ENCODE measurements at places on chromosomes 5 and 9.

- no peak for DNase-seq
These were observed 141.2 kb upstream of the TBC1D2 start for GRCh38 chr9:98396656-98397055.

DNA sequence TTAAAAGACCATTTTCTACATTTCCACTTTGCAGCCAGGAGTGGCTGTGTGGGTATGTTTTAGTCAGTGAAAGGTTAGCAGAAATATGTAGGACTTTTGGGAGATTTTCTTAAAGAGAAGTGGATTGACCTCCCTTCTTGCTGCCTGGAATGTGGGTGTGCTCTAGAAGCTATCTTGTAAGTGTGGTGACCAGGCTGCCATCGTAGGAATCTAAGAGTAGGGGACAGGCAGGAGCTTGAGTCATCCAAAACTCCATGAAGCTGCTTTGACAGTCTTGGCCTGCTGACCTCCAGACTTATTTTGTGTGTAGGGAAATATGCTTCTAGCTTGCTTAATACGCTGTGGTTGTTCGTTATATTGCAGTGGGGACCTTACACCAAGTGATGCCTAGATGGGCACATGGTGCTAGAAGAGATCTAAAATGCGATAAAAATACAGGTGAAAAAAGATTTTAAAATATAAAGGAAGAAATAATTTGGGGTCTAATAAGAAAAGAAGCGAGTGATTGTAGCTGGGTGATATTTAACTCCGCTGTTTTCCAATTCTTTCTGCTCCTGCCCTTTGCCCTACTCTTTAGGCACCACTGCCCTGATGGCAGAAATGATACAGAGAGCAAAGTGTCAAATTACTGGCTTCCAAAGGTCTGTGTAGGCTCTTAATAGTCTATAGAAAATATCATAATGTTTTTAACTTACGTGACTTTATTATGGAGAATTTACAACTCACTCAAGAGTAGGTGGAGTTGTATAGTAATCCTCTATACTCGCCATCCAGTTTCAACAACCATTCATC, 298.2 kb upstream of the ZNF608 start:
- DNase-seq = no peak

GRCh38 chr5:119453040-119453373, 710 bp downstream of the HSD17B4 start:
- DNase-seq = no peak

- DNase-seq = no peak
These were observed 1223.9 kb downstream of the FOXD4L5 start for GRCh38 chr9:64061013-64061627.

- no peak for DNase-seq
These were observed 829.6 kb upstream of the ZNF608 start for GRCh38 chr5:125575891-125576505.

DNA sequence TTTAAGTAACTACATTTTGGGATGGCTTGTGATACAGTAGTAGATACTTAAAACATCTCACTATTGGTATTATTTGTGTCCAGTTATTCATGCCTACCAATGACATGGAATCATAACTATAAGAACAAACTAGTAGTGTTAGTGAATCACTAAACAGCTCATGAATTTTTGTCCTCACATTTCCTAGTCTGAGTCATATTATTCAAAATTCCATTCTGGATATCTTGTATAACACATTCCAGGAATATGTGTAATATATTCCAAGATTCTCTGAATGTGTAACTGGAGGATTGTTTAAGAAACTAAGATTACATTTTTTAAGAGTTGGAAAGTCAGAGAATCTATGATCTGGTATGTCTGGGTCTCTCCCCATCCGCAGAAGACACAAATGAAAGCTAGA, 565.3 kb upstream of the ZNF608 start:
- no peak for DNase-seq

DNA sequence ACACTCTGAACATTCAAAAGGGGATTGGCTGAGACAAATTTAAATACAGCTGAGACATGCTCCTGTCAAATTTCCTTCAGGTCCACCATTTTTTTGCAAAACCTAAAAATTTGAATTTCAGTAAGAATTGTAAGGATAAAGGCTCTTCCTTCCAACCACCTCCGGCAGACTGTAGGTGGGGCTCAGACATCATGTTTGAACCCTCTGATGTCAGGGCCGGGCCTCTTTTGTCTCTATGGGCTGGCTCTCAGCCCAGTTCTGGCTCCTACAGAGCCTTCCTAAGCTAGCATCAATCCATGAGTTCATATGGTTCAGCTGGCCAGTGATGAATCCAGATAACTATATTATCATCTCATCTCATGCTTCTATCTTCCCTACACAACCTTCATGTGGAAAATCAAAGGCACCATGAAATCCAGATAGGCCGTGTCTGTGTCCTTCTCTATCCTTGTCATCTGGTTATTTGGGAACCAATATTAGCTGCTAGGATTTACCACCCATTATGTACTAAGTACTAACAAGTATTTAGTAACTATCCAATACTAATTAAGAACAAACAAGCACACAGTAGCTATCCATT, 44.2 kb downstream of the NIPSNAP3B start:
- DNase-seq = no peak

- DNase-seq = no peak
These were observed 16.0 kb upstream of the GOLPH3 start for GRCh38 chr5:32190095-32190494.

Data from progenitor cell of endocrine pancreas (in vitro differentiated cells).